ENCODE measurements at places on chromosomes 6 and 20.

- peak; percentile 24 for DNase-seq
Observed at GRCh38 chr20:54221996-54222890, 14.4 kb downstream of the PFDN4 start.

DNA sequence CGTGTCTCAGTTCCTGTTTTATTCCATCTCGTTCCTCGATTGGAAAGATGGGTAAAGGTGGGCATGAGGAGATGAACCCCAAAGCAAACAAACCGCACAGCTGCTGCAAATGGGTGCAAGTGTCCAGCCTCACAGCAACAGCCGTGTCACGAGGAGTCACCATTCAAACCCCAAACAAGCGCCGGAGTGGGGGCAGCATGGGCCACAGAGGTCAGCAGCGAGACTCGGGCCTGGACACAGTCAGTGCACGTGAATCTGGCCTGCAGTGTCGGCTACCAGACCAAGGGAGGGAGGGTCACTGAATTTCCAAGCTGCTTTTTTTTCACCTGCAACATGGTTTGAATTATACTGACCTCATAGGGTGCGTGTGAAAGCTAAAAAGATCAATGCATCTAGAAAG is 63.5 kb downstream of the EZR start:
- no peak for DNase-seq

- DNase-seq, result peak; percentile 50
Observed at GRCh38 chr6:3565291-3565690, 108.4 kb upstream of the SLC22A23 start.

DNA sequence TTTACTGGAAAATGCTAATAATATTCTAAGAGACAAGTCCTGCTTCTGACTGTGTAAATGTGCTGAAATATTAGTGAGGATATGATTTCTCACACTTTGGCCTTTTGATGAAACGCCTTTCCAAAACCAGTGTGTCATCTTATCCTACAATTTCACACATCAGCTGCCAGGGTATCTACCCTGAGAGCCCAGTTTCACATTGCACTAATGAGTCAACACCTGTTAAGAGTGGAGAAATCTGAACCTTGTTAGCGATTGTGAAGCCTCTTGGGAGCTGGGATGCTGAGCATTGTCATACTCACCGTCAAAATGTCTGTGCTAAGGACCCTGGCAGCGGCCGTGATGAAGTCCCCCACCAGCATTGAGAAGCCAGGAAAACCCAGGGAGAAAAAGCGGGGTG is 166.0 kb downstream of the RALGAPA2 start:
- peak; percentile 66 for DNase-seq

- DNase-seq, result peak; percentile 85
Observed at GRCh38 chr20:41643504-41643938, 25.3 kb upstream of the CHD6 start.
